Fibroblast of skin of right quadriceps (primary cell): ENCODE measurements at places on chromosomes 16 and 17.

DNA sequence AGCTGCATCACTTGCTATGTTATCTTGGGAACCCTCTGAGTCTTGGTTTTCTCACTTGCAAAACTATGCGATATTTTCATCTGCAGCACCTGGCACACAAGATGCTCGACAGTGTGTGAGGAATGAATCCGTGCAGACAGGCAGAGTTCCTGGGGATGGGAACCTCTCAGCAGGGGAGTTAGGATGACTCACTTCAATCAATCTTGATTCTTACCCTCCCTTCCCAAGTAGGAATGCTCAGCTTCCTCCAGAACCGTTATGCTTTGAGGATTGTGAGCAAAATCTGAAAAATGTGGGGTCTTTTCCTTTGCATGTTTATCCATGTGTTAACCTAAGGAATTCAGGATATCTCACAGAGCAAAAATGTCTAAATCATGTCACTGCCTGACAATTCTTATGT lies 68.9 kb upstream of the HNF1B start:
- DNase-seq, result peak; percentile 98

DNA sequence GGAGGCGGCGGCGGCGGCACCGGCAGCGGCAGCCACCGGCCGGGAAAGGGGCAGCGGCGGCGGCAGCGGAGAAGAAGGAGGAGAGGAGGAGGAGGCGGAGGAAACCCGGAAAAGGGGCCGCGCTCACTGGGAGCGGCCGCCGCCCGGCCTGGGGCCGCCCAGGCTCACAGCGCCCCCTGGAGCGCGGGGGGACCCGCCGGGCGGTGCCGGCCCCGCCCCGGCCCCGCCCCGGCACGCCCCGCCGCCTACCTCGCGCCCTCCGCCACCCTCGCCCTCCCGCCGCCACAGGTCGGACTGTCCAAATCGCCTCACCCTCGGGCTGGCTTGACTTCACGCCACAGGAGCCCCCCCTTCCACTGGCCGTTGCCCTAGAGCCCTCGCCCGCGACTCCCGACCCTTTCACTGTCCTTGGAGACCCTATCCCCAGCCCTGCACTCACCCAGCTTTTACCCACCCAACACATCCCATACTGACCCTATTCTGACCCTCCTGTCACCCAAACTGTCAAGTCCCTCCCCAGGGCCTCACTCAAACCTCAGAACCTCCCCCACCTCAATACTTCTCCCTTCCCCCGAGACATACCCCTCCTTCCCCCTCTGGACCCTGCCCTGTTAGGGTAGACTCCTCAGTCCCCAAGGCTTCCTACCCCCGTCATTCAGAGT lies at the start of gene CSNK2A2:
Gene CSNK2A2 (minus strand): TSS at position 85 of the 662 bp plus-strand sequence. CDS start 370 bp downstream, outside the sequence.
- peak; percentile 69 for DNase-seq

DNA sequence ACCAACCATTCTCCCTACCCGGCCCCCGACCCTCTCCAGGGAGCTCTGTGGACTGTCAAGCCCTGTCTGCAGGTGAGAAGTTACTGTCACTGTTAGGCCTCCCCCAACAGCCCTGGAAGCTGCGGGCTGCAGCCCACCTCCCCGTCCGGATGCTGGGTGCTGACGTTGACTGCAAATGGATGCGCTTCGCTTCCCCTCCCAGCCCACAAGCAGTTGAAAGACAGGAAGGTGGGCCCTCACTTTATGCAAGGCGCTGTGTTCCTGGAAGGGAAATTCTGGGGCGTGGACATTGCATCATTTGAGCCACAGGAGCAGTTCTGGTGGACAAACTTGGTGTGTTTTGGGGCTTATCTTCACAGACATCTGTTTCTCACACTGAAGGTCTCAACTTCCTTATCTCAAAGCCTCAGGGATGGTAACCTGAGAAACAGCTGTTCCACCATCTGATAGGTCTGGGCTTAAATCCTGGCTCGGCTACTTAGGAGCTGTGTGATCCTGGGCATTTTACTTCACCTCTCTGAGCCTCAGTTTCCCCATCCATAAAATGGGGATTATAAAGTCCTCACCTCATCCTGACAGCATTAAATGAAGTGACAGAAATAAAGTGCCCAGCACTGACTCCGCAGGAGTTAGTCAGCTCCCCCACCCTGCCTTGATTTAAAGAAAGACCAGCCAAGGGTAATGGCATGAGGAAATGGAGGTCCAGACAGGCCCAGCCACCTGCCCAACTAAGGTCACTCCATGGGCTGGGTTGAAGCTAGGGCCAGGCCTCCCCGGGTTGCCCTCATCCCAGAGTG lies 4.6 kb upstream of the DRC7 start:
- DNase-seq, result no peak

- no peak for DNase-seq
These were observed 12.3 kb downstream of the CES4A start for GRCh38 chr16:67000384-67001351.

- DNase-seq, result no peak
These were observed 15.4 kb upstream of the CCL22 start for GRCh38 chr16:57343221-57343620.

- DNase-seq, result no peak
These were observed 40.8 kb downstream of the IRX6 start for GRCh38 chr16:55364811-55365210.

DNA sequence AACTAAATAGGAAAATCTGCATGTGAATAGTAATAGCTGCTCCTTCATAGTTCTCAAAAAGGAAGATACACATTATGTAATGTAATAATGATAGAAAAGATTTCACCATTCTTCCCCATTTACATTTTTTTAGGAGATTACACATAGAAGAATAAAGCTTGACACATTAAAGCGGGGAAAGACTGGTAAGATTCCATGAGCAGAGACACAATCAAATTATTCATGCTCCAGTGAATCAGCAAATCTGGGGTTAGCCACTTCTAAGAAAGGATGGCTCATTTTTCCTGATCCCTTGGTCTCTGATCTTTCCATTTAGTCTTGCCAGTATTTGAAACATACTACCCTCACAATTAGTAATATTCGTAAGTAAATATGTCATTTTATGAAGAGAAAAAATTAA lies 81.9 kb downstream of the CA4 start:
- DNase-seq, result peak; percentile 51

DNA sequence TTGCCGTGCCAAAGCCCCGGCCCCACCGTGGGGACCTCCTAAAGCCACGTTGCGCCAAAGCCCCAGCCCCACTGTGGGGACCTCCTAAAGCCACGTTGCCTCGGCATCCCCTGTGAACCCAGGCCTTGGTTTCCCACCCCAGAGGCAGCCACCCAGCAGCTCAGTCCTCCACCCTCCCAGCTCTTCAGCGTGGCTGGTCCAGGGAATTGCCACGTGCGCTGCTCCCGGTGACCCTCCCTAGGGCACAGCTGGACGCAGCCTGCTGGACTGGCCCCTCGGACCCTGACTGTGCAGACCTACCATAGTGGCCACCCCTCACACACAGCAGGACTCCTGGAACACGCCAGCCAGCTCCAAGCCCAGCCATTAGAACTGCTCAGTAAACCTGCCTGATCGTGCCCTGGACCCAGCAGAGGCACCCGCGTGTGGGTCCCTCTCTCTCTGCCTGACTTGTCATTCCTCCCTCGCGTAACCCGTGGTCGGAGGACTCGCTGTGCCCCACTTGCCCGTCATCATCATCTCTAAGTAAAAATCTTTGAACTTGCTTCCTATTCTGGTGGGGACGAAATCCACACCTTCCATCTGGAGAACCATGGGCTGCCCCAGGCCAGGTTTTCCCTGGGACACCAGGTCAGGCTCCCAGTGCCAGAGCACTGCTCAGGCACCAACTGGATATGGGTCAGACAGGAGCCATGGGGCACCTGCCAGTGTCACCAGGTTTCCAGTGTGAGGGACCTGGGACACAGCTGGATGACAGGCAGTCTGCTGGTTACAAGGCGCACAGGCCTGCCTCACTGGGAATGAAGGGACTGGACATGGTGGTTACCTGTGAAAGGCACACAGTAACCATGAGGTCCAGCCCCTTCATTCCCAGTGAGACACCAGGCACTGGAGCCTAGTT lies 5.6 kb downstream of the CIAO3 start:
- no peak for DNase-seq

DNA sequence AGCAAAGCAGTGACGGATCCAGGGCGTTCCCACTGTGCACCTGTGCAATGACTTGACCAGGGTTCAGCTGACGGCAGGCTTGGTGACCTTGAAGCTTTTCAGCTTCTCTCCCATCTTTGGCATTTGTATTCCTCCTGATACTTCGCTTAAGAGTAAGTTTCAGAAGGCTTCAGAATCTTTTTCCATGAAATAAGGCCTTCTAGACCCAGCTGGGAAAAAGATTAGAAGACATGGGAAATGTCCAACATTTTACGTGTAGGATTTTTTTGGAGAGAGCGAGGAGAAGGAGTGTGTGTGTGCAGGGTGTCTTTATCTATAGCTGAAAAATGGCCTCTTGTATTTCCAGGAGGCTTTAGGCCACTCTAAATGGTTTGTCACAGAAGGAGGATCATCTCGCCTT lies 104.1 kb downstream of the BANP start:
- DNase-seq, result no peak

DNA sequence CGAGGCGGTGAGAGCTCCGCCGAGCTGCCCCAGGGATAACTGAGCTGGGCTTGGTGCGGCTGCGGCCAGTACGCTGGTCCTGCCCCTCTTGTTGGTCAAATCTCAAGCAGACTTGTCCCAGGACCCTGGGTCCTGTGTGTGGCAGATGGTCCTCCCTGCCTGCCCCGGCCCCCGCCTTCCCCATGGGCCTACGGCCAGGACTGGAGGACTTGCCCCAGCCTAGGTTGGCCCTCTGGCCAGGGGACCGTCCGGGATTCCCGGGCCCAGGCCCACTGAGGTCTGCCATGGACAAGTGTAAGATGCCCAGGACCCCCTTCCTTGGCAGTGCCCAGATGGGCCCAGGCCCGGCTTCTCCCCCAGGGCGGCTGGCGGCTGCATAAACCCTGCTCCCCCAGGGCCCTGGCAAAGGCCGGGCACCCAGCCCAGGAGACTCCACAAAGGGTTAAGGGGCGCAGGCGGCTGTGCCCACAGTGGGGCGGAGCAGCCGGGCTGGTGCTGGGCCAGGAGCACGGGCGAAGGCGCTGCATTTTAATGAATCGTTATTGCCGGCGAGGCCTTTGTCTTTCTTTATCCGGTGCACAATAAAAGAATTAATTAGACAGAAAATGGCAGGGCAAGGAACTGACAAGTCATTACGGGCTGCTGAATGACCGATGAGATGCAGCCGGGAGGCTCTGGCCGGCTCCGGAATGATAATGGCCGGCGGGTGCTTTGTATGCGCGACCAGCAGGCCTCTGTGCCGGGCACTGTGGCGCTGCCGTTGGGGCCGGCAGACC lies 9.1 kb downstream of the SOX8 start:
- DNase-seq, result no peak

GRCh38 chr16:86580791-86581170 lies 2.4 kb downstream of the FOXL1 start:
- DNase-seq, result no peak

DNA sequence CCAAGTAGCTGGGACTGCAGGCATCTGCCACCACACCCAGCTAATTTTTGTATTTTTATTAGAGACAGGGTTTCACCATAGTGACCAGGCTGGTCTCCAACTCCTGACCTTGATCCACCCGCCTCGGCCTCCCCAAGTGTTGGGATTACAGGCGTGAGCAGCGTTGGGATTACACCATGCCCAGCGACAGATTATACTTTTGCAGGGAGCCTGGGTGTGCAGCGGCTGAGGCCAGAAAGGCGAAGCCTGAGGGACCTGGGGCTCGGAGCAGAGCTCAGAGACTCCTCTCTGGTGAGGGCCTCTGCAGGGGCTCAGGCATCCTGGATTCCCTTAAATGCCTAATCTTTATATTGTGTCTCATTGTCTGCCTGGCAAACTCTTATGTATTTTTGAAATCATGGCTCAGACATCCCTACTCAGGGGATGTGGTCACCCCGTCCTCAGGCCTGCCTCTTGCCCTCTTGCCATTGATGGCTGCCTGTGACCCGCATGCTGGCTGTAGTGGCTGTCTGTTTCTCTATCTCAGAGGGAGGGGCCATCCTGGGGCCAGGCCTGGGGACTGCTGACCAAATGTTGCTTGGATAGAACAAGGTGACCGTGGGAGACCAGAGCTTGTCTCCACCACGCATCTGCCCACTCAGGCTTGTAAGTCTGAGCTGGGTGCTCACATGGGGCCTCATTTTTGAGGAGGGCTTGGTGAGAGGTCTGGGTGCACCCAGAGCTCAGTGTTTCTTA lies 42.6 kb downstream of the B9D1 start:
- DNase-seq, result no peak

- DNase-seq, result peak; percentile 90
These were observed 14.6 kb upstream of the DHX8 start for GRCh38 chr17:43469145-43469544.

DNA sequence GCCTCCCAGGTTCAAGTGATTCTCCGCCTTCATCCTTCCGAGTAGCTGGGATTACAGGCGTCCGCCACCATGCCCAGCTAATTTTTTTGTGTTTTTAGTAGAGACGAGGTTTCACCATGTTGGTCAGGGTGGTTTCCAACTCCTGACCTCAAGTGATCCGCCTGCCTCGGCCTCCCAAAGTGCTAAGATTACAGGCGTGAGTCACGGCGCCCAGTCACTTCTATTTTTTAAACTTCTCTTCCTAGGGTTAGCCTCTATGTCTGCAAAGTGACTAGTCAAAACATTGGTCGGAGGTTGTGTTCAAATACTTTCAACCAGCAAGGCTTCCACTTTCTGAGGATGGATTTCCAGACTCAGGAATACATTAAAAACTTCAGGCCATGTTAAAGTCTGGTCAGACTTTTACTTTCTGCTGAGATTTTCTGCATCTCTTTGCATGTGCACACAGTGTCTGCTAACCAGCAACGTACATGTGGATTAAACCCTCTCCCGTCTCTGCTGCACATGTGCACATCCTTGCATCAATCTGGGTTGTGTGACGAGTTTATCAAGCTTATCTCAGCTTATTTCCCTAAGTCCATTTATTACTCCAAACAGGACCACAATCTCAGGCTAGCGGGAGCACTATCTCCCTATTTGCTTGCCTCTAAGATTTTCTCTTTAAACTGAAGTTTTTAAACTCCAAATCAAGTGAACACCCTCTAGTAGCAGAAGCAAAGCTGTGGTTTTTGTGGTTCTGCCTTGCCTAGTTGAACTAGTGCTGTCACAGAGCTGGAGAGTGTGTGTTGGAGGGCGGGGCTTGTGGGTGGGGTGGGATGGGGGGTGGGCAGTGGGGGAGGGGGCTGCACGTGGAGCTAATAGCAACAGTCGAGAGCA lies 525.2 kb upstream of the GOT2 start:
- DNase-seq, result peak; percentile 45

GRCh38 chr16:35339337-35339736 lies 1879.9 kb downstream of the TP53TG3F start:
- DNase-seq, result no peak

- no peak for DNase-seq
These were observed 9.4 kb upstream of the KCNJ2 start for GRCh38 chr17:70159980-70160379.
